ENCODE measurements at places on chromosomes 16 and 17.
A peak's percentile ranks its signal among the peaks of the same experiment; 100 is the strongest.

GRCh38 chr16:89476811-89477261, 13.5 kb downstream of the ANKRD11 start:
- DNase-seq: no peak

DNA sequence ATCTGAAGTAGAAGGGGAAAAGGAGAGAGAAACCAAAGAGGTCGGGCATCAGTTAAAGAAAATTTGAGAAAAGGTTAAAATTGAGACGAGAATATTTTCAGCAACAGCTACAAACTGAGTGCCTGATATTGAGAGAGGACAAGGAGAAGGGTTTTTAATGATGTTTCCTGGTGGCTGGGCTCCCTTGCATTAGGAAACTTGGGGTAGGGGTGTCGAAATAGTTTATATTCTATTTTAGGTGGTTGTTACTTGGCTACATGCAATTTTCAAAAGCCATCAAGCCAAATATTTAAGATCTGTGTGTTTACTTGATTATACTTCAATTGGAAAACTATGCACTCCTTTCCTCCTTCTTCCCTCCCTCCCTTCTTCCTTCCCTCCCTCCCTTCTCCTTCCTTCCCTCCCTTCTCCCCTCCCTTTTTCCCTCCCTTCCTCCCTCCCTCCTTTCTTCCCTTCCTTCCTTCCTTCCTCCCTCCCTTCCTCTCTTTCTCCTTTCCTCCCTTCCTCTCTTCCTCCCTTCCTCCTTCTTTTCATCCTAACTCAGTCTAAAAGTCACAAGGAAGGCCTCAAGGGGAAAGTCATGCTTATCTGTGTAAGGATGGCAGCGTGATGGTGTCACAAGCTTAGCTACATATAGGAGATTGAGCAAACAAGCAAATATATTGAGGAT, 1.8 kb upstream of the APOH start:
- no peak for DNase-seq

DNA sequence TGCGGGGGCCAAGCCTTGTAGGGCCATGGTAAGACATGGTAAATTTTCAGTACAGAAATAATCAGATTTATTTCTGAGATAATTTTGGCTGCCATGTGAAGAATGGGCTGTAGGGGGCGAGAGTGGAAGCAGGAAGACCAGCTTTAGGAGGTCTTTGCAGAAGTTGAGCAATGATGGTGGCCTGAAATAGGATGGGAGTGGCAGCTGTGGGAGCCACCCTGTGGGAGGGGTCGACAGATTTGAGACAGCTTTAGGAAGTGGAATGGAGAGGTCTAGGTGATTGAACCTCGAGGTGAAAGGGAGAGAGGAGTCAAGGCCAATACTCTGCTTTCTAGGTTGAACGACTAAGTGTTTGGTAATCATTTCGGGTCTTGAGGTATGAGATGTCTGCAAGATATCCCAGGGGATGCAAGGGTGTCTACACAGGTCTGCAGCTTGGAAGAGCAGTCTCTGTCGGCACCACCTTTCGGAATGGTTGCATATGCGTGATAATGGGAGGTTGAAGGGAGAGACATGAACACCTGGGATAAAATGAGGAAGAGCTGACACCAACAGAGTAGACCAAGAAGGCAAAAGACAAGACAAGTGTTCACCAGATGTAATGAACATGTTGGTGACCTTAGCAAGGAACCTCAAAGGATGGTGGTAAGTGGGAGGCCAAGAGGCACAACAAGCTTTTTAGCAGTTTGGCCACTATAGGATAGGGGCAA, 4.2 kb upstream of the ATXN7L3 start:
- DNase-seq: peak; percentile 58

- no peak for DNase-seq
Observed at GRCh38 chr16:88069397-88070168, 118.3 kb downstream of the BANP start.

DNA sequence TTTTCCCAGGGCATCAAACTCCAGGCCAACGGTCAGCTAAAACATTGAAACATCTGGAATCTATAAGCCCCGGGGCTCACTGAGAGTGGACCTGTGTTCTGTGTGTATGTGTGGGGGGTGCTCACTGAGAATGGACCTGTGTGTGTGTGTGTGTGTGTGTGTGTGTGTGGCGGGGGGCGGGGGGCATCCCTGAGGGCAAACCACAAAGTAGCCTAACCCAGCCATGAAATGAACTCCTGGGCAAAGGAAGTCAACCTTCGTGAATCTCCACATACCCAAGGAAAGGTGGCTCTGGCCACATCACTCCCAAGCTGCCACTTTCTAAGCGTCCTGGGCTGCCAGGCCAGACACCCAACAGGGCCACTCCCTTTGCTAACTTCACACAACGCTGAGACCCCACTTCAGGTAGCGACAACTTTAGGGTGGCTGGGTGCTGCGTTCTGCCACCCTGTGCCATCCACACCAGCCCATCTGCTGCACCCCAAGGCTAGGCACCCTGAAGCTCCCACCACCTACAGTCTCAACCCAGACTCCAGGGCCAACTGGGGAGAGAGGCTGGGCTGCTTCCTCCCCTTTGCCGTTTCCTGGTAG, 1.6 kb downstream of the MAFG start:
- DNase-seq: no peak

- no peak for DNase-seq
Observed at GRCh38 chr16:2821487-2822157, 4.6 kb downstream of the PRSS21 start.

DNA sequence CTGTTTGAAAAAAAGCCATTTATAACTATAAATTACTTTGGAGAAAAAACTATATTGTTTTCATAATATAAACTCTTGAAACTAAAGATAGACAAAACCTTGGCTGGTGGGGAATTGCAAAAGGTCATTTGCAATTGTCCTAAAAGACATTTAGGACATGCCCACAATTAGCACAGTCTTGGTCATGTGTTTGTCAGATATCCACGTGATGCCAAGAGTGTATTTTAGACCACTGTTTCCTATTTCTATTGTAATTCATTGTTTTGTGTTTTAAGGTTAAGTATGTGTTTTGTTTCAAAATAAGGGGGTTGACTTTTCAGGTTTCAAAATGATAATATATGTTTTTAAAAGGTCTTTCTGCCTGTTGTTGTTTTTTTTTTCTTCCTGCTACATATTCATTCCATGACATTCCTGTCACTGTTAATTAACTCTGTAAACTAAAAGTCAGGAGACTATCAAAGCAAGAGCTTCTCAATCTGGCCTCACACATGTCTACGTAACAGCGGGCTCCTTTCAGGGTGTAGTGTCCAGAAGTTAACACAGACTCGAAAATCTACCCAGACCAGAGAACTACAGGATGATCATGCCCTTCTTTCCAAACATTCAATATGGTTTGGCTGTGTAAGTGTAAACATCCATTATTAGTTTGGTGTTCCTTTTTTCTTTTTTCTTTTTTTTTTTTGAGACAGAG, 58.7 kb downstream of the COG7 start:
- DNase-seq: no peak

GRCh38 chr16:57476546-57477410, 9.5 kb downstream of the DOK4 start:
- peak; percentile 7 for DNase-seq

GRCh38 chr17:78105551-78105950, 23.0 kb downstream of the TMC6 start:
- DNase-seq: no peak

GRCh38 chr17:67833134-67833533, 7.8 kb downstream of the BPTF start:
- DNase-seq: no peak

- DNase-seq: no peak
Observed at GRCh38 chr17:77497578-77497934, 356.8 kb downstream of the SEC14L1 start.

DNA sequence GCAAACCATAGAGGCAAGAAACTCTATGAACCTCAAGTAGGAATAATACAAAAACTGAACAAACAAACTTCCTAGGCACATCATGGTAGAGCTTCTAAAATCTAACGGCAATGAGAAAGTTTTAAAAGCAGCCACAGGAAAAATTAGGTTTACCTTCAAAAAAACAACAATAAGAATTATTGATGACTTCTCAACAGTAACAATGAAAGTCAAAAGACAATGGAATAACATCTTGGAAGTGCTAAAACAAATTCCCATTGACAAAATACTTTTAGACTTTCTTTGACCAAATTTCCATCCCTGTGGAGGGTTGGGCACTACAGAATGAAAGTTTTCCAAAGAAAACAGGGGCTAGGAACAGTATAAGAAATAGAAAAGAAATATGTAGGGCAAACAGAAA, 222.9 kb upstream of the ERCC4 start:
- no peak for DNase-seq

GRCh38 chr16:12191102-12191501, 214.6 kb downstream of the SNX29 start:
- DNase-seq: no peak

- no peak for DNase-seq
Observed at GRCh38 chr17:77068915-77069314, 71.9 kb upstream of the SEC14L1 start.

DNA sequence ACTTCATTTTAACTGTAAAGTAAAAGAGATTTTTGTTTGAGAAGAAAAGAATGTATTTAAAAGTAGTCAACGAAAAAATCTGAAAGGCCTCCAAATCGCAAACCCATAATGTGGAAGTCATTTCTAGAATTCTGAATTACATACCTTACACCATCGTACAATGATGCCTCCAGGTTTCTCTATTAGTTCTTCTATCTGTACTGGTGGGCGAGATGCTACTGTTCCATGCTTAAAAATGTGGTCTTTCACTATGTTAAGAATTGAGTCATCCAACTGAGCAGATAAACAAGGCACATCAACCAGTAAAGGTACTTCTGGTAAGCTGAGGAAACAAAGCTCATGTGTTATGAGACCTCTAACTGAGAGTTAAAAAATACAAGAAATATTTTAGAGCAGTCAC, 28.5 kb downstream of the CRLF3 start:
- no peak for DNase-seq

DNA sequence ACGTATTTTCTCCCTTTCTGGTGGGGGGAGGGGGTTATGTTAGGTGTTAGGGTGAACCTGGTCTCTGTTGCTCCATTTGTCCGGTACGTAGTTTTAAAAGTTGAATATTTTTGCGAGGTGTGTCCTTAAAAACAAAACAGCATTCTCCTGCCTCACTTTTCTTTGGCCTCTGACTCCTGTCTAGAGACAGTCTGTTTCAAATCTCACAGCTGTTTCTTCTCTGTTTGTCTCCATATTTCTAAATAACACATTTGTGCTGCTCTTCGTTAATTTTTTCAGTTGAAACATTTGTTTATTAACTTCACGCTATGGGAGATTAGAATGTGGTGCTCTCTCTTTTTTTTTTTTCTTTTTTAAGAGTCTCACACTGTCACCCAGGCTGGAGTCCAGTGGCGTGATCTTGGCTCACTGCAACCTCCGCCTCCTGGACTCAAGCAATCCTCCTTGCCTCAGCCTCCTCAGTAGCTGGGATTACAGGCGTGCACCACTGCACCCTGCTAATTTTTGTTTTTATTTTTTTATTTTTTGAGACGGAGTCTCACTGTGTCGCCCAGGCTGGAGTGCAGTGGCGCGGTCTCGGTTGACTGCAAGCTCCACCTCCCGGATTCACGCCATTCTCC, 31.7 kb downstream of the RPA1 start:
- DNase-seq: no peak

DNA sequence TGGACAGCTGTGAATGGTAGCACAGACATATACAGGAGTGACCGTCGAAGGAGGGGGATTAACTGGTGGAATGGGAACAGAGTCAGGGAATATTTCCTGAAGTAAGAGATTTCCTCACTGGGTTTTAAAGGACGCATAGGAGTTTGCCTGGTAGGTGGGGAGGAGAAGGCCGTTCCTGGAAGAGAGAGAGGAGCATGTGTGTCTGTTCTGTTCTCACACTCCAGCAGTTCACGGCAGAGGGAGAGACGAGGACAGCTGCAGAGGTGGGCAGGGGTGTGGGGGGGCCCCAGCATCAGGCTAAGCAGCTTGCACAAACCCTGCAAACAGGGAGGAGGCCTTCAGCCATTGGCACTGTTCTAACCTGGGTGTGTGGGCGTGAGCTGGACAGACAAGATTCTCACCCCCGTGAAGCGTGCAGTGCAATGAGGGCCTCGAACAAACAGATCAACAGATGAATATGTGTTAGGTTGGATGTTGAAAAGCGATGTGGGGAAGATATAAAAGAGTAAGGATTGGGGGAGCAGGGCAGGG, 85.3 kb upstream of the GSE1 start:
- DNase-seq: no peak

- DNase-seq: peak; percentile 6
Observed at GRCh38 chr16:1984347-1985225, 593 bp downstream of the GFER start.

GRCh38 chr16:9236319-9236718, 144.9 kb downstream of the HAPSTR1 start:
- DNase-seq: no peak

GRCh38 chr16:79618692-79619050, 18.1 kb upstream of the MAF start:
- DNase-seq: no peak

DNA sequence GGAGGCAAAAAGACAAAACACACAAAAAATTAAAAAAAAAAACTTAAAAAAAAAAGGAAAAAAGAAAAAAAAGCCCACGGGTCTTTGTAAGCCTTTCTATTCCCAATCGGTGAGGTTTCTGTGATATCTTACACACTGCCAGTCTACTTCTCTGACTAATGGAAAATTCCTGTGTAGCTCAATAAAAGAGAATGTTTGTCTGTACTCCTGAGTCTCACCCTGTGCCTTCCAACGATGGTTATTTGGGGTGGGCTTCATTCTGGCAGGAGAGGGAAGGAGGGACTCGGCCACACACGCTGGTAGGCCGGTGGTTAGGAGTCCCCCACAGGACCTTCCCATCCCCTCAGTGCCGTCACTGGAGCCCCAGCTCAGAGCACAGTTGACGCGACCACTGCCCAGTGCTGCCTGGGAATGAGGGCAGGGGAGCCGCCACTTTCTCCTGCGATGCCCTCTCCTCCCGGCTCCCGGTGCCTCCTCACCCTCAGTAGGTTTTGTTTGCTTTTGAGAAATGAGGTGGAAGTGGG, 68.0 kb downstream of the AMFR start:
- peak; percentile 66 for DNase-seq

DNA sequence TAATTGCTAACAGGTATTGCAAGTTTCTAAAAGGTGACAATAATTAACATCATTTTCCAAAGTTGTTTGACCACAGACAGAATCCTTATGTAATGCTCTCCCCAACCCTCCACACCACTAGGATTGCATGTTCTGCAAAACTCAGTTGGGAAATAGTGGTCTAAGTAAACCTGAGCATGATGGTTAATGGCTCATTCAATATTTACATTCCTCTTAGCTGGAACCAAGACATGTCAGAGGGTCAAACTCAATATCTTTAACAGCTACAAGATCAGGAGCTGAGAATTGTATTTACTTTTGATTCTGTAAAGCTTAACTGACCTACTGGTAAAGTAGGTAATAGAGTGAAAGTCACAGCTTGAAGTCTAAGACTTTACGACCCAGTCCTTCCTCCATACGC, 10.2 kb downstream of the MFSD6L start:
- no peak for DNase-seq

- DNase-seq: no peak
Observed at GRCh38 chr17:17763734-17764133, 73.1 kb downstream of the SREBF1 start.

GRCh38 chr17:41226051-41226450, 397 bp upstream of the KRTAP9-2 start:
- no peak for DNase-seq

GRCh38 chr17:4900231-4901107, 1.1 kb downstream of the C17orf107 start:
- DNase-seq: peak; percentile 22

GRCh38 chr16:27859020-27859419, 204.5 kb downstream of the GSG1L start:
- DNase-seq: no peak

GRCh38 chr16:12907670-12908233, 6.4 kb downstream of the SHISA9 start:
- no peak for DNase-seq

All from fibroblast of upper back skin (primary cell).